ENCODE measurements at places on chromosomes 5 and 9.

GRCh38 chr5:11289208-11289607, 528.2 kb upstream of the DAP start:
- no peak for DNase-seq

- DNase-seq = no peak
Measured at GRCh38 chr9:95211028-95211427, 106.5 kb downstream of the FANCC start.

DNA sequence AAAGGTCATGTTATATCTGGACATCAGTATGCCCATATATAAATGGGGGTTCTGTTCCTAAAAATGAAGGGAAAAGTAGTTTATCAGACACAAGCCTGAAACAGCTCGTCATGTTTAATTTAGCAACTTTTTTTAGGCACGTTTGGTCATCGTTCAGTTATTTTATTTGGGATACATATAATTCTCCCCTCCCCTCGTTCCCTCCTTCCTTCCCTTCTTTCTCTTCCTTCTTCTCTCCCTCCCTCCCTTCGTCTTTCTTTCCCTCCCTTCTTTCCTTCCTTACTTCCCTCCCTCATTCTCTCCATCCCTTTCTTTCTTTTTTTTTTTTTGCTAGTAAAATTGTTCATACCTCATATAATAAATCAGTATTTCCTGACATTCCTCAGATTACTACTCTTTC, 3.4 kb downstream of the PPWD1 start:
- DNase-seq = no peak

DNA sequence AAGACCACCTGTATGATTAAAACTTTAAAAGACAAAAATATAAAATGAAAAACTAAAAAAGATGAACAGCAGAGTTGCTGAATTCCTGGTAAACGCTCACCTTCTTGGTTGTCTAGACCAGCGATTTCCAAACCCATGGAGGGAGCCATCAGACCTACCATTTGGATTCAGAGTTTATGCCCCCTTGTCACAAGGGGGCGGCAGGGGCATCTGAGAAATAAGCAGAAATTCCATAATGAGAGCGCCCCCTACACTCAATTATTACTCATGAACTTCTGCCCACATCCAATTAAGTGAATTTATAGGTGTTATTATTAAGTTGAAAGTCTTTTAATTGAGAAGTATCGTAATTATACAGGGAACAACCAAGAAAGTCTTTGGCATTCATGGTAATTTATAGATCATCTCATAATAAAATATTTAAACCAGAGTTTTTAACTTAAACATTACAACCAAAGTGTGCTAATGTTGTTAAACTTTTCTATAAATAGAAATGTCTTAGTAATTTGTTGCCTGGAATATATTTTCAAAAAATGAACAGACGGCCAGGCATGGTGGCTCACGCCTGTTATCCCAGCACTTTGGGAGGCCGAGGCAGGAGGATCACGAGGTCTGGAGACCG, 35.2 kb upstream of the SPATA31C2 start:
- peak; percentile 29 for DNase-seq

GRCh38 chr5:86929123-86929766, 311.5 kb downstream of the COX7C start:
- no peak for DNase-seq

DNA sequence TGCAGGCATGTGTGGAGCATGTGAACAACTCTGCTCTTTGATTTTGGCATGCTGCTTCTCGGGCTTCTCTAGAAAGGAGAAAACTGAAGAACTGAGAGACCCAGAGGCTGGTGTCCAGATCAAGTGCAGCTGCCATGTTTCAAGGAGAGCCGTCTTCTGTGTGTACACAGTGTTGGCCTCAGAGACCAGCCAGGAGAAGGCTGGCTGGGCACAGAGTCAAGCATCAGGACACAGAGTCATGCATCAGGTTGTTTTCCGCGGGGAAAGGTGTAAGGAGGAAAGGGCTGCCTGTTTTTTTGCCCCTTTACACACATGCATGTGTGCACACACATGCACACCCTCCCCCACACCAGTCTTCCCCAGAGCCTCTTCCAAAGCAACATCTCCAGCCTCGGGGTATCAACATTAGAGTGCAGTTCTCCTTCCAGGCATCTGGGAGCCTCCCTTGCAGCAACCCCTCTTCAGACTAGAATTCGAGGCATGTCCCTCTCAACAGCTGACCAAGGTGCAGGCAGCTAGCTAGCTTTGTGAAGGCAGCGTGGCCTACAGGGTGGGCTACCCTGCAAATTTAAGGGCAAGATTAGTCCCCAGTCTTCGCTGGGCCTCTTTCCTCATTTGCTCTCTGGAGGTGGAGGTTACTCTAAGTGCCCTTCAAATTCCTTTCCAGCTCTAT, 180.9 kb downstream of the AOPEP start:
- no peak for DNase-seq

GRCh38 chr5:109304309-109304708, 105.5 kb downstream of the PJA2 start:
- DNase-seq = no peak

GRCh38 chr5:149800633-149801032, 70.5 kb downstream of the PPARGC1B start:
- DNase-seq = no peak

- no peak for DNase-seq
Measured at GRCh38 chr9:121840838-121841760, 189.7 kb downstream of the DAB2IP start.

DNA sequence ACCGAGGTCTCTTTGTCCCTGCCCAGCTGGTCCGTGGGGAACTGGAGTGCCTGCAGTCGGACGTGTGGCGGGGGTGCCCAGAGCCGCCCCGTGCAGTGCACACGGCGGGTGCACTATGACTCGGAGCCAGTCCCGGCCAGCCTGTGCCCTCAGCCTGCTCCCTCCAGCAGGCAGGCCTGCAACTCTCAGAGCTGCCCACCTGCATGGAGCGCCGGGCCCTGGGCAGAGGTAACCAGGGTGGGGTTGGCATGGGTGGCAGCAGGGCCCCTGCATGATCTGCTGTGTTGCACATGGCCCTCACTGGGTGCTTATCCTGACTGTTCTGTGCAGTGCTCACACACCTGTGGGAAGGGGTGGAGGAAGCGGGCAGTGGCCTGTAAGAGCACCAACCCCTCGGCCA, 119.2 kb upstream of the ICE1 start:
- DNase-seq = no peak

DNA sequence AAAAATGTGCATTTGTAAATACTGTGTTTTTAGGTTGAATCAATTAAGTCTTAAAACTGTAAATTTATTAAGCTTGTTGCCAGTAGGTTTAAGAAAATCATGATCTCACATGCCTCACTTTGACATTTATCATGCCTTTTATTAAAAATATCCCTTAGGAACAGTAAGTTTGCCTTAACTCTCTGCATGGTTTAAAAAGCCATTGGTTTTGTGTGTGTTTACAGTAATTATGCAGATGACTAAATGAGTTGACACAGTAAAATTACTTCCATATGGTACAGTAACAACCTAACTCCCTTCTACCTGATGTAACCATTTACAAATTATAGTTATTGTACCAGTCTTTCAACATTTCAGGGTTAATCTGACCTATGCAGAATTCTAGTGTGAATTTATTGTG, 6.5 kb downstream of the RPS6 start:
- DNase-seq = no peak

- DNase-seq = no peak
Measured at GRCh38 chr5:83512061-83512745, 40.7 kb downstream of the VCAN start.

- peak; percentile 91 for DNase-seq
Measured at GRCh38 chr9:130578865-130579737, at the start of gene FUBP3. TSS of gene FUBP3 (plus strand) at chr9:130579577. CDS start at chr9:130579681, 104 bp downstream.

DNA sequence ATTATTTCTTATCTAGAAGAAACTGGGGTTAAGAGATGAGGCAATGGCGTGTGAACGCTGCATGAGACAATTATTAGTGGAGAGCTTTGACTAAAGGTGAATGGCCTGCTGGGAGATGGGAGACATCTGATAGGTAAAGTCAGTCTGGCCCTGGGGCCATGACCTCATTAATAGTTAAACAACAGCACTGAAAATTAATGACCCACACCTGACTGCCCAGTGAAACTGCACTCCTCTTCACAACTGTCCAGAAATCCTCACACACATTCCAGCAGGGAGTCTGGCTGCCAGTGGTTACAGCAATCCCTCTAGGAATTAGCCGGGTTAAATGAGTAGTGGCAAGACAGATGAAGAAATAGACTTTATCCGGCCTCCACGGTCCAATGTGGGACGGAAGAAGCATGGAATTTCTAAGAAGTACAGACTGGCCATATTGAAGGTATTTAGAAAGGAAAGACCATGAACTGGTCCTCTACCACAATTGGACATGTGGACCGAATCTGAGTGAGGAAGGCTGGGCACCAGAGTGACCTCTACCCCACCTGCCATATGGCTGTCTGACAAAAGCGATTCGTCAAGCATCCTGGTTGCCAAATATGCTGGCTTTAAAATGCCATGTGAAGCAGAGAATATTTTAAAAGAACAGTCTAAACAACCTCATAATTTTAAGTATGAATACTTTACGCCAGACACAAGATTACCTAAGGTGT, 138.4 kb downstream of the EFNA5 start:
- no peak for DNase-seq

GRCh38 chr5:18311266-18311665, 677.0 kb downstream of the TAF11L14 start:
- DNase-seq = no peak

GRCh38 chr5:75331095-75332090, 5.6 kb upstream of the HMGCR start:
- DNase-seq = no peak

- no peak for DNase-seq
Measured at GRCh38 chr9:104463864-104464263, 40.2 kb upstream of the OR13F1 start.

DNA sequence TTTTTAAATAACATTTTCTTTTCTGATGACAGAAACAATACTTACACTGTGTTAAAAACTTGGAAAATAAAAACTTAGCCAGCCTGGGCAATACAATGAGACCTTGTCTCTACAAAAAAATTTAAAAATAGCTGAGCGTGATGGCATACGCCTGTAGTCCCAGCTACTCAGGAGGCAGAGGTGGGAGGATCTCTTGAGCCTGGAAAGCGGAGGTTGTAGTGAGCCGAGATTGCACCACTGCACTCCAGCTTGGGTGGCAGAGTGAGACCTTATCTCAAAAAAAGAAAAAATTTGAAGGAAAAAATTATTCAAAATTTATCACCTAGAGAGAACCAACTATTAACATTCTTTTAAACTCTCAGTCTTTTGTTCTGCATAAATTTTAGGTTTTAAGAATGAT, 4.9 kb upstream of the CMYA5 start:
- DNase-seq = no peak

- no peak for DNase-seq
Measured at GRCh38 chr9:1431461-1431860, 381.3 kb downstream of the DMRT2 start.

GRCh38 chr5:57559110-57559635, 76.6 kb upstream of the ACTBL2 start:
- DNase-seq = no peak

GRCh38 chr9:88280816-88281382, 107.3 kb upstream of the SPIN1 start:
- DNase-seq = no peak

- no peak for DNase-seq
Measured at GRCh38 chr5:51567636-51568035, 184.4 kb downstream of the ISL1 start.

- DNase-seq = no peak
Measured at GRCh38 chr9:136650648-136651047, 12.1 kb upstream of the EGFL7 start.

GRCh38 chr5:16618138-16618897, 1.5 kb upstream of the RETREG1 start:
- DNase-seq = no peak

GRCh38 chr5:35644543-35644942, 26.9 kb downstream of the SPEF2 start:
- no peak for DNase-seq

- DNase-seq = no peak
Measured at GRCh38 chr5:151638619-151639018, 47.5 kb upstream of the FAT2 start.

- no peak for DNase-seq
Measured at GRCh38 chr5:56493766-56494165, 260.6 kb upstream of the ANKRD55 start.

DNA sequence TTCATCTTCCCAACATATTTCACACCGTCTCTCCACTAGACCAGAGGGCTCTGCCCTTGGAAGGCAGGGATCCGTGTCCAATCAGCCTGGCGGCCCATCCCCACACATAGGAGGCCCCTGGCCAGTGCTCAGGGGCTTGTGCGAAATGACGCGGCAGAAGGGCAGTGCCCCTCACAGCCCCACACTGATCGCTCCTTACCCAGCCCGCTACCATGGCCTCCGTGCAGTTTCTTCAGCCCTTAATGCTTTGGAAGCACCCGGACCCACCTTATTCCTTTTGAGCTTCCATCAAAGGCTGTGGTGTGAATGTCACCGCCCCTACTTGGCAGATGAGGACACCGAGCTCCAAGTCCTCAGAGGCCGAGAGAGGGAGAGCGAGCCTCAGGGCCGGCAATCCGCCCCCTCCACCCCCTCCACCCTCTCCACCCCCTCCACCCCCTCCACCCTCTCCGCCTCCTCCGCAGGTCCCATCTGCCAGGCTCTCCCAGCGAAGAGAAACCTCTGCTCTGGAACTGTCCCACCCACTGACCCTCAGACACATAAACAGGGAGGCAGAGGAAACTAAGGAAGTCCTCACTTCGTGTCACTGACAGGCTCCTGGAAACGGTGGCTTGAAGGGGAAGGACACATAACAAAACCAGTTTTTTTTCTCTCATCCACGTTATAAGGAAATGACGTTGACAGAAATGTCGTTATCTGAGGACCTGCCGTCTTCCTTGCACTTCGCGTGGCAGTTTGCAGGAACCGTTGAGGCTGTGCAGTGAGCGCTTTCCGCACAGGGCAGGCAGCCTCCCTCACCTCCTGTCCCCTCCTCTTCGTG, 13.9 kb downstream of the QSOX2 start:
- DNase-seq = peak; percentile 78

DNA sequence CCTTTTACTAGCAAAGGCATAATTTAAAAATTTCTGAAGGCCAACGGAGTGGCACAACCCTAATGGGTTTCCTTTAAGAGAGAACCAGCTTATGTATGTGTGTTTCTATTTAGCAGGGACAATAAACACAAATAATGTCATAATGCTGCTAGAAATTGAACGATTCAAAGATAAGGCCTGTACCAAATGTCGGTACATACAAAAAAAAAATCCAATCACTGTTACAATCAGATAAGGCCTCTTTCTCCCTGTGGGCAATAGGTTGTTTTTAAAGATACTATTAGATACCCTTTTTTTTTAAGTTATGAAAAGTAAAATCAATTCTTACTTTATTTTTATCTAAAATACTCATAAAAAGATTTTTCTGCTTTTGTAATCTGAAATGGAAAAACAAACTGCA, 821.0 kb downstream of the PRELID2 start:
- DNase-seq = no peak

- DNase-seq = no peak
Measured at GRCh38 chr9:113293285-113293878, 9.8 kb downstream of the RNF183 start.
